Neural crest cell (in vitro differentiated cells): ENCODE measurements at places on chromosomes 7 and 10.

- no peak overlapping the region for H3K4me3 ChIP-seq
- H3K27ac ChIP-seq = no peak overlapping the region
- H3K4me1 ChIP-seq = peaks cover 34% of the 10 kb centered on the region
- no peak for DNase-seq
Observed at GRCh38 chr7:111080495-111081105, 10.3 kb upstream of the LRRN3 start.

- no peak for DNase-seq
- no peak overlapping the region for H3K4me3 ChIP-seq
- H3K27ac ChIP-seq = no peak overlapping the region
- H3K36me3 ChIP-seq = no peaks in the 10 kb centered on the region
- peaks cover 2% of the 10 kb centered on the region for H3K27me3 ChIP-seq
- H3K4me1 ChIP-seq = peaks cover 16% of the 10 kb centered on the region
Observed at GRCh38 chr10:77236700-77237099, 400.9 kb downstream of the KCNMA1 start.

DNA sequence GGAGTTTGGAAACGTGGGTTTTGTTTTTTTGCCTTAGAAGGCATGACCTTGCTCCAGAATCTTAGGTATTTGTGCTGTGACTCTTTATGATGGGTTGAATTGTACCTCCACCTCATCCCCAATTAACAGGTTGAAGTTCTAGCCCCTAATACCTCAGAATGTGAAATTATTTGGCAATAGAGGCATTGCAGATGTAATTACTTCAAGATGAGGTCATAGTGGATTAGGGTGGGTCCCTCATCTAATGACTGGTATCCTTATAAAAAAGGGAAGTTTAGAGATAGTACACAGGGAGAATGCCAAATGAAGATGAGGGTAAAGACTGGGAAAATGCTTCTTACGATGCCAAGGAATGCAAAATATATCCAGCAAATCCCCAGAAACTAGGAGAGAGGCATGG is 3.0 kb upstream of the FAM200A start:
- no peak for DNase-seq
- H3K27ac ChIP-seq = no peak overlapping the region
- H3K4me1 ChIP-seq = peaks cover 35% of the 10 kb centered on the region
- no peaks in the 10 kb centered on the region for H3K27me3 ChIP-seq

GRCh38 chr7:102395592-102395872 is 631 bp upstream of the PRKRIP1 start:
- peak; percentile 9 for DNase-seq
- peaks cover 10% of the 10 kb centered on the region for H3K36me3 ChIP-seq
- H3K4me3 ChIP-seq = peak overlapping the region; percentile 91
- peak overlapping the region; percentile 100 for H3K27ac ChIP-seq
- no peaks in the 10 kb centered on the region for H3K27me3 ChIP-seq

GRCh38 chr7:140927351-140927750 is 2.6 kb upstream of the BRAF start:
- DNase-seq = no peak
- no peaks in the 10 kb centered on the region for H3K36me3 ChIP-seq
- H3K4me3 ChIP-seq = peak overlapping the region; percentile 75
- H3K27me3 ChIP-seq = peaks cover 11% of the 10 kb centered on the region
